ENCODE measurements at places on chromosomes 2 and 18.

- DNase-seq = peak; percentile 8
- no peak overlapping the region for H3K4me3 ChIP-seq
- no peaks in the 10 kb centered on the region for H3K4me1 ChIP-seq
- no peak overlapping the region for H3K27ac ChIP-seq
- H3K27me3 ChIP-seq = no peaks in the 10 kb centered on the region
Observed at GRCh38 chr2:141911485-141912066, 219.2 kb downstream of the LRP1B start.

DNA sequence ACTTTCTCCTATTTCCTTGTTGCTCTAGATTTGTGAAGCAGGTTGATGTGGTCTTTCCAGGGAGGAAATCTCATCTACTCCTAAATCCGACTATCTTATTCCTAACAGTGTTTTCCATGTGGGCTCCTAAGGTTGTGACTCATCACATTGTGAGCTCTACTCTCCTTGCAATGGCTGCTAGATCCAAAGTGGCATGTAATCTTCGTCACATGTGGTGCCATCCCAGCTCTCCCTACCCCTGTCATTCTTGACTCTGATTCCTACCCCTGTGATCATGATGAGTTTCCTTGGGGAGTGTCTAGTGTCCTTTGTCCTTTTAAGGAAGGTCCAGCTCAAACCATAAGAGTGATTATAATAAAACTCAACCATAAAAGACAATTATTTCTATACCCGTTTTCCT is 47.3 kb upstream of the GULP1 start:
- peak; percentile 16 for DNase-seq
- H3K4me3 ChIP-seq = no peak overlapping the region
- no peaks in the 10 kb centered on the region for H3K4me1 ChIP-seq
- H3K27me3 ChIP-seq = no peaks in the 10 kb centered on the region

- peak; percentile 91 for DNase-seq
- no peaks in the 10 kb centered on the region for H3K27me3 ChIP-seq
- peak overlapping the region; percentile 94 for H3K27ac ChIP-seq
- H3K36me3 ChIP-seq = peaks cover 1% of the 10 kb centered on the region
Observed at GRCh38 chr2:54572636-54573536, 116.8 kb downstream of the SPTBN1 start.

GRCh38 chr18:61764381-61764780 is 128.4 kb downstream of the RNF152 start:
- H3K27me3 ChIP-seq = no peaks in the 10 kb centered on the region
- DNase-seq = no peak
- H3K4me1 ChIP-seq = peaks cover 7% of the 10 kb centered on the region
- no peak overlapping the region for H3K4me3 ChIP-seq

DNA sequence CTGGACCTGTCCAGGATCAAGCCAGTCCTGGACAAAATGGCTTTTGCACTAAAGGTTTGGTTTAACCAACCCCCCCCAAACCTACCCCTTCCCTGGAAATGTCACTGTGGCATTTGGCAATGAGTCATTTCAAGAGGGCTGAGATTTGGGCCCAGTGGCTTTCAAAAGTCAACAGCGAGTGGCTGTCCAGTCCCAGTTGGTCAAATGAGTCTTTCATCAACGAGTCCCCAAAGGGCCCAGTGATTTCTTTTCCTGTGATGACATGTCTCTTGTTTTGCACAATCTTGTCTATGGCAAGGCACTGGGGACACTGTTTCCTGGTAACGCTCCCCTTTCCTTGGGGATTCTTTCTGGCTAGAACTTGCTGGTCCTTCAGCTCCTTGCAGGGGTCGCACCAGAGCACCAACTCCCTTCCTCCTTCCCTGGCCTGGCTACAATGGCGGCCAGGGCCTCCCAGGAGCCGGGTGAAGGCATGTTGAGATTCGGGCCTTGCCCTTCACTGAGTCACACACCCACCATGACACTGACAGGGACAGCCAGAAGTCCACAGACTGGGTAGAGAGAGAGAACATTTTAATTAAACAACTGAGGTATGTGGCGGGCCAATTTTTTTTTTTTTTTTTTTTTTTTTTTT is 87.2 kb downstream of the SMAD7 start:
- DNase-seq = no peak
- no peak overlapping the region for H3K4me3 ChIP-seq
- peaks cover 30% of the 10 kb centered on the region for H3K36me3 ChIP-seq

GRCh38 chr2:239179851-239180371 is 220.9 kb downstream of the HDAC4 start:
- peaks cover 53% of the 10 kb centered on the region for H3K36me3 ChIP-seq
- DNase-seq = no peak
- no peak overlapping the region for H3K27ac ChIP-seq
- no peak overlapping the region for H3K4me3 ChIP-seq
- H3K4me1 ChIP-seq = no peaks in the 10 kb centered on the region

DNA sequence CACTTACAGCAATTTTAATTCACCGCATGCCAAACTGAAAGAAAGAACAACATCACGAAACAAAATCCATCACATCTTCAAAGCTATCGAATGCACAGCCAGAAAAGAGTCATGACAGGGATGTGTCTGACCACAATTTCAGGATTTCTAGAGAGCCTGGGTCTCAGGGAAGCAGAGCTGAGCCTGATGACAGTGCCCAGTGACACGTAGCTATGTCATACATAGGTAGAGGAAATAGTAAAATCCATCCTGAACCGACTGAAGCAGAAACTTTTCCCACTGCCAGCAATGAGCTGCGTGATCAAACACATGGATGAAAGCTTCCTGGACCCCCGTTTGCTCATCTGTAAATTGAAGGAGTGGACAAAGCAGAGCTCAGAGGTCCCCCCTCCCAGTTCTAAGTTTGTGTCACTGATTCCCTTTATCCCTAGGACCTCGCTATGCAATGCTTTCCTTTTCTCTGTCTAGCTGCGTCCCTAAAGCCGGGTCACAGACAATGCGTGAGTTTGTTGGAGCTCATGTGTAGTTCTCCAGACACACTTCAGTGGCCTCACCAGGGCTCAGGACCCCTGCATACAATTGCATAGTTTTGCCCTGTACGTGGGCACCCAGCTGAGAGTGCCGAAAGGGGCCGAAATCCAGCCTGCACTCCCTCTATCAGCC is 37.6 kb downstream of the CCBE1 start:
- H3K36me3 ChIP-seq = no peaks in the 10 kb centered on the region
- peak overlapping the region; percentile 11 for H3K27ac ChIP-seq
- peak overlapping the region; percentile 33 for H3K4me3 ChIP-seq
- peak; percentile 50 for DNase-seq
- H3K4me1 ChIP-seq = peaks cover 21% of the 10 kb centered on the region

DNA sequence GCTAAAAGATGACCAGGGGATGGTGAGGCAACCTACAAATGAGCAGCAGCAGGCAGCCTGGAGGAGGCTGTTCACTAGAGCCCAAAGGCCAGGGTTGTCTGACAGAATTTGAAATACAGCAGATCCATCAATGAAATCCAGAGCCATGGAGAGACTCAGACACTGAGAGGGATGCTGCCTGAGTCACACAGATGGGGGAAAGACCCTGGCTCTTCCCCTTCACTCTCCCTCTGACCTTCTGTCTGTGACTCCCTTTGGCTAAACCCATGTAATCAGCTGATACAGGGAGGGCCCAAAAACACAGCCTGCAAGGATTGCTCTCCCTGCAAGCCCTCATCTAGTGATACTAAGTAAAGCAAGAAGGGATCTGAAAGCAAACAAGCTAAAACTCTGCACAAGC is 166.5 kb upstream of the SPOPL start:
- H3K4me1 ChIP-seq = no peaks in the 10 kb centered on the region
- no peak overlapping the region for H3K27ac ChIP-seq
- H3K36me3 ChIP-seq = no peaks in the 10 kb centered on the region

- H3K4me3 ChIP-seq = no peak overlapping the region
- DNase-seq = peak; percentile 84
- no peaks in the 10 kb centered on the region for H3K27me3 ChIP-seq
- H3K27ac ChIP-seq = no peak overlapping the region
- H3K36me3 ChIP-seq = no peaks in the 10 kb centered on the region
Observed at GRCh38 chr2:240224676-240225075, 84.2 kb upstream of the OTOS start.

- H3K4me3 ChIP-seq = no peak overlapping the region
- no peak overlapping the region for H3K27ac ChIP-seq
- H3K36me3 ChIP-seq = peaks cover 24% of the 10 kb centered on the region
Observed at GRCh38 chr18:79746730-79747129, 51.0 kb upstream of the KCNG2 start.

DNA sequence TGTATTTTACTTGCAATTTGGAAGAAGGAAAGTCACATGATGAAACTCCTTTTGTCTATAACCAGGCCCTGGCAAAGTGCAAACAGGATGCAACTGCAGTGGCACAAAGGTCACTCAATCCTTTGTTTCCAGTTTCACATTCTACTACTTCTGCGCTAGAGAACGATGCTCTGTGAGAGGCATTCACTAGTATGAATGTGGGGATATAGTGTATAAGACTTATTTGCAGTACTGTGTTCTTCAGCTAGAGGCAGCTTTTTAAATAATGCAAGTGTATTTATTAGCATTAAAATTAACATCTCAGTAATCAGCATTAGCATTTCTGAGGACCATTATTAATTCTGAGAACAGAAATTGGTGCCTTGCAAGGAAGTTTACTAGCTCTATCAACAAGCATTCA is 68.9 kb downstream of the PRPF40A start:
- no peak overlapping the region for H3K4me3 ChIP-seq
- no peaks in the 10 kb centered on the region for H3K27me3 ChIP-seq
- DNase-seq = peak; percentile 32
- no peak overlapping the region for H3K27ac ChIP-seq
- H3K36me3 ChIP-seq = peaks cover 3% of the 10 kb centered on the region
- H3K4me1 ChIP-seq = peaks cover 3% of the 10 kb centered on the region

- peaks cover 69% of the 10 kb centered on the region for H3K27me3 ChIP-seq
- peak overlapping the region; percentile 41 for H3K4me3 ChIP-seq
- no peaks in the 10 kb centered on the region for H3K36me3 ChIP-seq
- peaks cover 5% of the 10 kb centered on the region for H3K4me1 ChIP-seq
- peak; percentile 83 for DNase-seq
Observed at GRCh38 chr2:231925303-231926179, 655 bp downstream of the NPPC start.
